D721Med (cell line): ENCODE measurements at places on chromosomes 4 and X.

- no peak for DNase-seq
Observed at GRCh38 chr4:128322311-128322710, 34.7 kb upstream of the PGRMC2 start.

DNA sequence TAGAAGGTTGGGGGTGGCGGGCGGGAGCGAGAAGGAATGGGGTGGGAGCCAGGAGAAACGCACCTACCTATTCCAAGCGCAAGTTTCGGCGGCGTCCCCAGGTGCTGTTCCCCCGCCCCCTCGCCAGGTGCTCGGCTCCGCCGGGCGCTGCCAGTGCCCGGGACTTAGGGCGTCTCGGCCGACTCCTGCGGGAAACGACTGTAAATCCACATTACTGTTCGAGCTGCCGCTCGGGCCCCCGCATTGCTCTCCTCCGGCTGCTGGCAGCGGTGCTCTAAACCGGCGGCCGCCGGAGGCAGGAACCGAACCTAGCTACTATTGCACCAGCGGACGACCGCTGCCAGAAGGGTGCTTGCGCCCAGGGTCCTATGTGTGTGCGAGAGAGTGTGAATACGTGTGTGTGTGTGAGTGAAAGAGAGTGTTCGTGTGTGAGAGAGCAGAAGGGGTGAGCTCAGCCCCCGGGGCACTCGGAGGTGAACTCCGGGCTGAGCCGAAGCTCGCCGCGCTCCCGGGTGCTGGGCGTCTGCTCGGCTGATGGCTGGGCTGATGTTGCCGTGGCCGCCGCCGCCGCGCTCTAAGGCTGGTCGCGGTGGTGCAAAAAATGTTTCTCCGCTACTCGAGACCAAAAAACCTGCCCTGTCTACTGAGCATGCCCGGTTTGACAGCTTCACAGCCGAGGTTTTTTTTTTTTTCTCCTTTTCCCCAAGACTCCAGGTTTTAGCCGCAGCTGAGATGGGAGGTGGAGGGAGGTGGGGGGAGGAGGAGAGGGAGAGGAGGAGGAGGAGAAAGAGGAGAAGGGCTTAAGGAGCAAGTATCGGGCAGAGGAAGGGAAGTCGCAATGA, 115.7 kb upstream of the TEX13C start:
- no peak for DNase-seq

DNA sequence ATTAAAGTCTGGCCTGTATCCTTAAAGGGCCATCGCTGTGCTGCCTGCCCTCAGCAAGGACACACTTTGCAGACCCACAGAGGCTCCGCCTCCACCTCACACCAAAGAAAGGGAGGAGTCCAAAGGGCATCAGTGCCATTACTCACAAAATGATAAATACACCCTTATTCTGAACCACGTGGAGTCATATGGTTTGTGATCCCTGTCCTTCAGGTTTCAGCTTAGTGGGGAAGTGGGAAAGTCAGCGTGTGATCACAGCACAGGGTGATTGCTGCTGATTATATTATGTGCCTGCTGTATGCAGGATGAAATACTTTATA, 35.9 kb upstream of the MSANTD1 start:
- no peak for DNase-seq

- no peak for DNase-seq
Observed at GRCh38 chrX:28303486-28303885, 283.8 kb upstream of the IL1RAPL1 start.

- no peak for DNase-seq
Observed at GRCh38 chr4:76036855-76037254, 985 bp upstream of the CXCL11 start.

- no peak for DNase-seq
Observed at GRCh38 chr4:184994010-184994622, 24.2 kb upstream of the HELT start.

DNA sequence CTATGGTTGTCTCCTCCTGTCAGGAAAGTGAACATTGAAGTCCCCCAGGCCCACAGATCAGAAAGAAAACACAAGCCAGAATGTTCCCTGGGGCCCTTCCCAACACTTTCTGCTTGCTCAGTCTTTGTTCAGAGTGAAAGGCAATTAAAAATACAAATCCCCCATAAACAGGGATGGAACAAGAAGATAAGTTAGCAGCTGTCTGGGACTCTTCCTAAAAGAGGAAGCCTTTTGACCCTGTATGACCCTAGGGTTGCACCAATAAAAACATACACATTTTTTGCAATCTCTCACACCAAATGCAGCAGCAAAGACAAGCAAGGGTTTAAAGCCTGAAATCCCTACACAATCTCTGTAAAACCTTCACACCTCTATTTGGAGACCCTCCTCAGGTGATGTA, 22.6 kb downstream of the IRF2 start:
- no peak for DNase-seq

DNA sequence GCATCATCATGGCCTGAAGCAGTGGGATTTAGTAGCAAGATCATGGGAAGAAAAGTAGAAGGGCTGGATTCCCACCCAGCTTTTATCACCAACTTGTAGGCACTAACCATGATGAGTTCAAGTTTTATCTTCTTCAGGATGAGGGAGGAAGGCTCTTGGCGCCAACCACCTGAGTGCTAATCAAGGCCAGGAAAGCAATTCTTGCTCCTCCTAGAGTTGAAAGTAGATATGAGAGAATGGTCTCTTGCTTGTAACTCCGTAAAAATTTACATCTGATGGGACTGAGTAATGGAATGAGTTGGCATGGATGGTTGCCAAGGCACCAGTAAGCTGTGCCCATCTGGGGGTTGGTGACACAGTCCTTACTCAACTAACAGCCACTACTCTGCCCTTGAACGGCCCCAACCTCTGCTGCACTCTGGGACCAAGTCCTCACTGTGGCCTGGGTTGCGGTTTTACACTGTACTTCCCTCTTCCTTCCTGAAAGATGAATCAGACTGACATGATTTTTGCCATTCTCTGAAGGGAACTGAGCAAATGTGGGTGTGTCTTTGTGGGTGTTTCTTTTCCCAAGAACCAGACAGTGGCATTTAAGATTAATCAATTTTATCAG, 39.4 kb upstream of the NDP start:
- no peak for DNase-seq

- no peak for DNase-seq
Observed at GRCh38 chr4:141860974-141861373, 224.6 kb downstream of the IL15 start.

DNA sequence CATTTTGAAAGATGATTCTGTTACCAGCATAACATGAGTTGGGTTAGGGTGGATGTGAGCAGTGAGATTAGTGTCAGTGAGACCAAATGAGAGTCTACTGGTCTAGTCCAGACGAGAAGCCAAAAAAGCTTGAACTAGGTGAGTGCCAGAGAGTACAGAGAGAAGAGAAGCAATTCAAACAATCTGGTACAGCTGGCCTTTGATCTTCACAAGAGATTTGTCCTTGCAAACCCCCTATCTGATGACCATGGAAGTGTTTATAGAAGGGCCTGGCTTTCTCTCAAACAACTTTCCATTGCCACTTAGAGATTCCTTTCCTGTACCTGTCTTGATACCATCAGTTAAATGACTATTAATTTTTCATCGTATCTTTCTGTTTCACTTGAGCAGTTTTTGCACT, 128.5 kb downstream of the PPA2 start:
- no peak for DNase-seq

GRCh38 chr4:176363072-176363471, 43.3 kb downstream of the SPCS3 start:
- no peak for DNase-seq

DNA sequence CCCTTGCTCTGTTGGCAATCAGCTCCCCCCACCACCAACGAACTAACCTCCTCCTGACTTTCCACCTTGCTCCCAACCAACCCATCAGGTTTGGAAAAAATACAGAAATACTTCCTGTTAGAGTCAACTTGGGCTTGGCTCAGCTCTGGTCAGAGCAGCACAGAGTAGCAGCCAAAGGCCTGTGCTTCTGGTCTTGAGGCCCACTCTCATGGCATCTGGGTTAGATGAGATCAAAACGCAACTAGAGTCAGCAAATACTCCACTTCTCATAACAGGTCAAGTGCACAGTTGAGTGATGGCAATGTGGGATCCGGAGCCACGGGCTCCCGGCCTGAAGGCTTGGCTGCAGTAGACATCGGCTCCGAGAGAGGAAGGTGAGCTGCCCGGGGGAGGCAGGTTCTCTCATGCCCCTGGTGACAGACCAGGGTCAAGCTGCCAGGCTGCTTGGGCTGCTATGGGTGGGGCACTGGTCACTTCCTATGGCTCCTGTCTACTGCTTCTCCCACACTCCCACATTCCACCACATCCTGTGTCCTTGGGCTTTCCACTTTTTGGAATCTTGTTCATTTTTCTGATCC, 34.8 kb downstream of the ZNF185 start:
- no peak for DNase-seq

DNA sequence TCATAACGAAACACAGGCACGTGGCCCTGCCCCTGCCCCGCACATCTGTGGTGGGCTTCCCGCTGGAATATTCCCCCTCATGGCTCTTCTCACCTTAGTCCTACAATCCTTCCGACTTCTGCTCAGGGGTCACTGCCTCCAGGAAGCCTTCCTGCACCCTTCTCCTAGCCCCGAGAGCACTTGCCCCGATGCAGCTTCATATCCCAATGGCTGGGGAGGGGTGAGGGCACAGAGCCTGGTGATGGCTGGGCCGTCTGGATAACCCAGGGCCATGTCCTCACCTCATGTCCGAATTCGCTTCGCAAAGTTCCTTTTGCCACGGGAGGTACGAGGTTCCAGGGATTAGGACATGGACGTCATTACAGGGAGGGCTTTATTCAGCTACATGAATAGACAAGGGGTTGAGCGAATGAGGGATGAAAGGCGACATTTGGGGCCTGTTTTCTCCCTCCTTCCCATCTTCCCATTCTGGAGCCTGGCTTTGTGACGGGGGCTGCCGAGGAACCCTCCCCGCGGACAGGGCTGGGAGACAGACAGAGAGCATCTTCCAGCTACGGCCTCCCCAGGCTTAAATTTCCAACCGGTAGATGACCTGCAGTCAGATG, 35.5 kb upstream of the HMX1 start:
- no peak for DNase-seq

- no peak for DNase-seq
Observed at GRCh38 chrX:9980927-9981326, 13.8 kb downstream of the CLDN34 start.

DNA sequence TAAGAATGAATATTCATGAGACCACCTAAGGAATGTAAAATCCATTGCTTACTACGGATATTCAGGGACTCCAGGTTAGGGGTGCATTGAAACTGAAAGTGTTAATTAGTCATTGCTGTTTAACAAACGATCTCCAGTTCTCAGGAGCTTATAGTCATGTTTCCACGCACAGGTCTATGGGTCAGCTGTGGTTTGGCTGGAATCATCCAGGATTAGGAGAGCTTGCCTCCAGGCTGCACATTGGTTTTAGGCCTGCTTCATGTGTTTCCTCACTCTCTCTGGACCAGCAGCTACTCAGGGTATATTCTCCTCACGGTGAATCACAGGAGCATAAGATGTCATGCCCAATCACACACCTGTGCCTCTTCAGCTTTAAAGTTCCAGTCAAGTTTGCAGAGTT, 98.9 kb downstream of the ATXN3L start:
- no peak for DNase-seq

DNA sequence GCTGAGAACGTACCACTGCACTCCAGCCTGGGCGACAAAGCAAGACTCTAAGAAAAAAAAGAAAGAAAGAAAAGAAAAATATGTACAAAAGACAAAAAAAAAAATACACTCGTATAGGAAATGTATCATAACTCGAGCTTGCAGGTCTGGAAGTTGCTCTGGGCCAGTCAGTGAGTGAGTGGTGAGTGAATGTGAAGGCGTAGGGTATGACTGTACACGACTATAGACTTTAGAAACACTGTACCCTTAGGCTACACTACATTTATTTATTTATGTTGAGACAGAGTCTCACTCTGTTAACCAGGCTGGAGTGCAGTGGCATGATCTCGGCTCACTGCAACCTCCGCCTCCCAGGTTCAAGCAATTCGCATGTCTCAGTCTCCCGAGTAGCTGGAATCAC, 29.4 kb downstream of the EVC2 start:
- no peak for DNase-seq

GRCh38 chrX:15299941-15300851, 15.2 kb downstream of the ASB11 start:
- no peak for DNase-seq

- no peak for DNase-seq
Observed at GRCh38 chr4:40722576-40723161, 27.1 kb upstream of the NSUN7 start.

- DNase-seq, result no peak
Observed at GRCh38 chrX:123906557-123907316, 46.9 kb downstream of the XIAP start.

DNA sequence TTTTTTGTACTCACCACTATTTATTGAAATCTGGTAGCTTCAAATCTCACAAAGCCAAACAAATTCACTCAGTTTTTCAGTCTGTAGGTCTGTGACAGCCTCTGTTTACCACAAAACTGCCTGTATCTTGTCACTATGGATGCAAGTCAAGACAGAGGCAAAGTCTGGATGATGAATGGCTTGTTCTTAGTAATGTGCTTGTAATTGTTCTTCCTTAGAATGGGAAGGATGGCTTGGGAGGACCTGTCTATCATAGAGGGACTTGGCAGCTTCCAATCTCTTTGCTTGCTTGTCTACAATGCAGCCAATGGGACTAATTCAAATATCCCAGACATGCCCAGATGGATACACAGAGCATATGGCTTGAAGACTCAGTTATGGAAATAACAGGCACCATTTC, 141.2 kb upstream of the SCML1 start:
- DNase-seq, result no peak
